GM12878 (cell line): ENCODE measurements at places on chromosomes 2 and 18.

- no peaks in the 10 kb centered on the region for H3K36me3 ChIP-seq
- no peak overlapping the region for H3K4me3 ChIP-seq
- no peak overlapping the region for H3K27ac ChIP-seq
- H3K4me1 ChIP-seq: no peaks in the 10 kb centered on the region
- no peaks in the 10 kb centered on the region for H3K27me3 ChIP-seq
Observed at GRCh38 chr2:23624378-23624777, 239.4 kb downstream of the KLHL29 start.

DNA sequence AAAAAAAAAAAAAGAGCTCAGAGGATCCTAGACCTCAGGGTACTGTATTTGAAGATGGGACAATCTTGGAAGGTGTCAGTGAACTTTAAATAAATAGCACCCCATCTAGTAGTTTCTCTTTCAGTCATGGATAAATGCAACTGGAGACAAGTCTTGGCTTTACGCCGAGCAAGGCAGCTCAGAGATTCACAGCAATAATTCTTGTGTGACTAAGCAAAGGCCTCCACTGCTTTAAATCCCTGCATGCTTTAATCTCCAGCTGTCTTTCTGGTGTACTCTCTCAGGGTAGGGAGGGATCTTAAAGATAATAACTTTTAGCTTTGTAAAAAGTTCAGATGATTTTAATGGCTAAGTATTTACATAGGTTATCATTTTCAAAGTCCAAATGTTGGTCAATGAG is 36.3 kb downstream of the NRXN1 start:
- DNase-seq: no peak
- no peaks in the 10 kb centered on the region for H3K4me1 ChIP-seq
- H3K27ac ChIP-seq: no peak overlapping the region
- no peaks in the 10 kb centered on the region for H3K36me3 ChIP-seq

DNA sequence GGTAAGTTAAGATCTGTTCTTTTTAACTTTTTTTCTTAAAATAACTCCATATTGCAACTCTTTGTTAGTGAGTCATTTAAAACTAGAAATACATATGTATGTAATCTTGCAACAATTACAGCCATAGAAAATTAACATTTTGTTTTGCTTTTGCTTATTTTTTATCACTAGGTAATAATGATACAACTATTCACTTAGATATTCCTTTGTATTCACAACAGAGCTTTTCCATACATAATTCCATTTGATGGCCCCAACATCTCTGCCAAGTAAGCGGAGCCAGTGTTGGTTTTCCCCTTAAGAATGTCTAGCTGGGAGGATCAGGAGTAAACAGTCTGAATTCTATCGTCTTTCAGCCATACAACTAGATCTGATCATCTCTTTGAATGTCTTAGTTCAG is 16.1 kb downstream of the SPP2 start:
- no peaks in the 10 kb centered on the region for H3K36me3 ChIP-seq
- H3K27me3 ChIP-seq: no peaks in the 10 kb centered on the region
- H3K27ac ChIP-seq: no peak overlapping the region
- no peak overlapping the region for H3K4me3 ChIP-seq
- DNase-seq: no peak
- no peaks in the 10 kb centered on the region for H3K4me1 ChIP-seq

DNA sequence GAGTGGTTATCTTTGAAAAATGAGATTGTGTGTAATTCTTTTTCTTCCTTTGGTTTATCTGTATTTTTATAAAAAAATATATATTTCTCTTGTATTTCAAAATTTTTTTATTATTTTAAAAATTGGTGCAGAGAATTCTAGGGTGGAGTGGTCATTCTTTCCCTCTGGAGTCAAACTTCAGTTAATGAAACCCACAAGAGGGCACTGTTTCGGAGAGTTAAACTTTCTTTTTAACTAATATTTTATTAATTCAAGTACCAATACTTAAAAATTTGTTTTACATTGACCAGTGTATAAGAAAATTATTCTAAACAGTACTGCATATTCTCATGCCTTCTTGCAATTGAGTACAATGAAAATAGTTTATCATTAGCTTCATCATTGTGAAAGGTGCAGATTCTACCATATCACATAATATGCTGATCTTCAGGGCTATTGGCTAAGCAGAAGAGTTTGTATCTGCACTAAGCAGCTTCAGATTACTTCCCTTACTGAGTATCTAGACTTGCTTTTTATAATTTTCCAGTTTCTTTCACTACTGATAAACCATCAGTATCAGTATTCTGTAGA is 50.1 kb downstream of the HS1BP3 start:
- H3K27ac ChIP-seq: no peak overlapping the region
- peaks cover 14% of the 10 kb centered on the region for H3K4me1 ChIP-seq
- H3K27me3 ChIP-seq: no peaks in the 10 kb centered on the region
- DNase-seq: no peak

DNA sequence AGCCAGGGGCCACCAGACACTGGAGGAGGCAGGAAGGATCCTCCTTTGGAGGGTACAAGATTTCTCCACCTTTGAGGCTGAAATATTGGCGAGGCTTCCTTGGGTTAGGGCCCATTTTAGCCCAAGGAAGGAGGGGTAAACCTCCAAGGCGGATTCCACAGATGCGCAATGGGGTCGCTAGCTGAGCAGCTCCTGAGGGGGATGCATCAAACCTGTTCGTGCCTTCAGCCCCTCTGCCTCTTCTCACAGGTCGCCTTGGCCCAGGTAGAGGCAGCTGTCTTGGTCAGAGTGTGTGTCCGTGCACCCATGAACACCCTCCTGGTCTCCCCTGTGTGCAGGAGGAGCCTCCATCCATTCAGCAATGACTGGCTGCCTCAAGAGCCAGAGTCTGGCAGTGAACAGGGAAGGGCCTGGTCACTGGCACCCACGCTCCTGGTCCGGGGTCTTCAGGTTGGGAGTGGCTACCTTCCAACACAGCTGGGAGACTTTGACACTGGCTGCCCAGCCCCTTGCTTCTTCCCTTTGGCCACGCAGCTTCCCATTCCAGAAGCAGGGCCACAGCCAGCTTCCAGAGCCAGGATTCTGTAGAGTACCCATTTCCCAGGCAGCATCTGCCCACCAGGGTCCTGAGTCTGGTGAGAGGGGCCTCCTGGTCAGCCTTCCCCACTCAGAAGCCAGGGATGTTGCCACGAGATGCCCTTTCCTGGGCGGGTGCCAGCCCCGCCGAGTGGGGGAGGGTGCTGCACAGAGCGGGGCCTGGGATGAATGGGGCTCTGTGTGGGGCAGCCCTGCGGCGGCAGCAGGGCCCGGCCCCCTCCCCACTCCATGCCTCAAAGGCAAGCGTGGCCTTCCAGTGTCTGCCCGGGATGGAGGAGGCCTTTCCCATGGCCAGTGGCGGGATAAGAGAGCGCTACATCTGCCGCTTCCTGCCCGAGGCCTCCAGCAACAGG is 95.8 kb upstream of the GPC1 start:
- no peak overlapping the region for H3K4me3 ChIP-seq
- H3K27me3 ChIP-seq: peaks cover 1% of the 10 kb centered on the region
- no peak for DNase-seq
- no peak overlapping the region for H3K27ac ChIP-seq

GRCh38 chr2:122530814-122531213 is 775.4 kb downstream of the TSN start:
- H3K36me3 ChIP-seq: no peaks in the 10 kb centered on the region
- no peaks in the 10 kb centered on the region for H3K27me3 ChIP-seq
- no peak overlapping the region for H3K27ac ChIP-seq
- no peaks in the 10 kb centered on the region for H3K4me1 ChIP-seq

DNA sequence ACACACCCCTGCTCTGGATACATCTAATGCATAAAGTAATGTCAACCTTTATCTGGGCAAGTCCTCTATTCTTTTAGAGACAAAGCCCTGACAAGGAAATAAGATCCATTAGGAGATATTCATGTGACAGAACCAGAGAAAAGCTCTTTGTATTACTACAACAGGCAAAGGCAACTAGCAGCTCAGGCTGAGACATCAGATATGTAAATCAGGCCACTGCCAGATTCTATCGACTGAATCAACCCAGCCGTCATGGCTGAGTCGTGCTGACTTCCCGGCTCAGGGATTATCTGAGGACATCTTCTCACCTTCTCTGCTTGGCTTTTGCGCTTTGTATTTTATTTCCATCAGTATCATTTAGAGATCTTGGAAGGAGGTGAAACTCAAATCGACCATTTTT is 294.5 kb downstream of the PLCL1 start:
- H3K36me3 ChIP-seq: no peaks in the 10 kb centered on the region
- H3K27me3 ChIP-seq: no peaks in the 10 kb centered on the region
- no peak overlapping the region for H3K4me3 ChIP-seq
- no peak for DNase-seq
- peaks cover 2% of the 10 kb centered on the region; the same call in 1 of the 2 replicates for H3K4me1 ChIP-seq
